ENCODE measurements at places on chromosomes 3 and 15. TPM values are rescaled to one million over a fixed set of nuclear protein-coding genes. Genes with fewer than 3 reads are reported as not detected.

LCMT2 gene
- 6.4 TPM for total RNA-seq

PLXND1 gene
- total RNA-seq: 50.4 TPM

DNA sequence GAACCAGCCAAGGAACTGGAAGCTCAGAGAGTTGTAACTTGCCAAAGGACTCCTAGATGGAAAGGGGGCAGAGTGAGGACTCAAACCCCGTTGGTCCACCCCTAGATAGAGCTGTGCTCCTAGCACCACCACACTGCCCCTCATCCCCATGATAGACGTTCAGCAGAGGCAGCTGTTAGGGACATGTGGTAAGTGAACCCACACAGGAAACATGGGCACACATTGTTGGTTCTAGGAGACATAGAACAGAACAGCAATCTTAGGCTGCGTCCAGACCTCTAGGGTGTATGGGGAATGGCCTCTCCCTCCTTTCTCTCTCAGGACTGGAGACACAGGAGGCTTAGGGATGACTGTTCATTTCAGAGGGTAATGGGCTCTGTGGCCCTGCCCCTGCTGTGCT, 102.7 kb downstream of the ANP32A start:
- DNase-seq: no peak

DNA sequence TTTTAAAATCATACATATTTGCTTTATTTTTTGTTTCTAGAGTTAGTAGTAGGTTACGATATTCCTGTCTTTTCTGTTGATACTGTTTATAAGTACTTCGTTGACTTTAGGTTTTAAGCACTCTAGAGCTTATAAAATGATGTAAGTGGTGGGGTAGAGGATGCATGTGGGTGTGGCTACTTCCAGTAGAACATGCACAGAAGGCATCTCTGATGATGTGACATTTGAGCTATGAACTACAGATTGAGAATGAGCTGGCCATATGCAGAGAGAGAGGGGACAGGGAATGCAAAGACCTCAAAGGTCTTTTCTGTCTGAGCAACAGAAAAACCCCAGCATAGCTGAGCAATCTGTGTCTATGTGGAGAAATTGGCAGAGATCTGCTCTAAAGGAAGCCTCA, 233.9 kb upstream of the STAC start:
- no peak for DNase-seq

DNA sequence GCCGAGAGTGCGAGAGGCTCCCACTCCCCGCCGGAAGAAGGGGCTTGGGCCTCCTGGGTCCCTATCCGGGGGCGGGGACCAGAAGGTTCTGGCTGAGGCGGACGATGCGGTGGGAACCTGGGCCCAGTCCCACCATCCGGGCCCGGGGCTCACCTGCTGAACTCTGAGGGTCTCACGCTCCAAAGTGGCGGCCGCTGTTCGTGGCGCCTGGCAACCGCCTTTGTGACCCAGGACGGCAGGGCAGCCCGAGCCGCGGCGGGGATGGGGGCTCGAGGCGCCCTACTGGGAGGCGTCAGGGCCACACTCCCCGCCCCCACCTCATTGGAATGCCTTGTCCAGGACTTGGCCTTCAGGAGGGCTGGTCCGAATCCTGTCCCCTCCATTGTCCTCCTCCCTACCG, at the start of gene FANCD2OS:
TSS of gene FANCD2OS (minus strand) at position 165 of the 400 bp plus-strand sequence. CDS start 3,481 bp downstream, outside the sequence.
- DNase-seq: no peak

Measured in PC-9 (cell line).